GM12865 (cell line): ENCODE measurements at places on chromosomes 6 and 20.

DNA sequence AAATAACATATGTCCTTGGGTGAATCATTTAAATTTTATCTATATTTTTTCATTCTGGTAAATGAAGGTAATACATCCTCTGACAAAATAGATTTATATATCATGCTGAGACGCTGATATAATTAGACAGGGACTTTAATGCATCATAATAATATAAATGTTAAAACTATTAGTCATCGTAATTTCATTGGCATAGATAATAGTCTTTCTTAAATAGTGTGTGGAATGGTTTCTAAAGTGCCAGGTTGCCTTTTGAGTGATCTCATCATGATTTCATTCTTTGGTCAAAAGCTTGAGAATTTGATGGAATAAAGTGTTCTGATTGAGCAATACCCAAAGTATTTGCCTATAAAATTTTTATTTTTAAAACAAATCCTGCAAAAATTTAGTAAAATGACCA is 43.2 kb upstream of the BMP5 start:
- no peak for DNase-seq

DNA sequence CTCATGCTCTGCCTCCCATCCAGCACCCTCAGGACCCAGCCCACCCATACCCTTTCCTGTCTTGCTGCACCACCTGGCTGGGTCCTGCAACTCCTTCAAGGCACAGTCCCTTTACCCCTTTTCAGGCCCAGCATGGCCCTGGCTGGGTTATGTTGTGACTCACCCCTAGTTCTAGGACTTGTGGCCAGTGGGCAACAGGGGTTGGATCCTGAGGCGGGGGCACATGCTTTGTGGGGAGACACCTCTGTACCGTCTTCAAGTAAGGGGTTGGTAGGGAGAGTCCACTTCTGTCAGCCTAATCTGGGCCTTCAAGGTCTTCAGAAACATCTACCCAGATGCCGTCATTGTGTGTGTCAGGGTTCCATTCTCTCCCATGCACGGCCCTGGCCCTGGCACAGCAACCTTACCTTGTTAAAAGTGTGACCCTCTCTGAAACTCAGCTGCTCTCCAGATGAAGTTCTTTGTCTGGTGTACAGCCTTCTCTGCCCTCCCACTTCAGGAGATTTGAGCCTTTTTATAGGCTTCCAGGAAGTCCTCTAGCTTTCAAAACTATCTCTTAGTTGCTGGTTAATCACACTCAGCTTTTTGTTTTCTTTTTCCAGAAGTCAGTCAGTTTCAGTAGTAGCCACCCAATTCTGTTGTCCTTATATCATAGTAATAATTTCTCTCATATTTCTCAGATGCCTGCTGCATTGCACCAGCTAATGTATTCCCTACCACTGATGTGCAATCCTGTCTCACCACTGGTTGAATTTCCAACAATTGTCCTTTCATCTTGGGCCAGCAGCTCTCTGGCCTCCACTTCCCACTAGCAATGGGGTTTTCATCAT is 107.3 kb downstream of the NRN1 start:
- DNase-seq, result no peak

DNA sequence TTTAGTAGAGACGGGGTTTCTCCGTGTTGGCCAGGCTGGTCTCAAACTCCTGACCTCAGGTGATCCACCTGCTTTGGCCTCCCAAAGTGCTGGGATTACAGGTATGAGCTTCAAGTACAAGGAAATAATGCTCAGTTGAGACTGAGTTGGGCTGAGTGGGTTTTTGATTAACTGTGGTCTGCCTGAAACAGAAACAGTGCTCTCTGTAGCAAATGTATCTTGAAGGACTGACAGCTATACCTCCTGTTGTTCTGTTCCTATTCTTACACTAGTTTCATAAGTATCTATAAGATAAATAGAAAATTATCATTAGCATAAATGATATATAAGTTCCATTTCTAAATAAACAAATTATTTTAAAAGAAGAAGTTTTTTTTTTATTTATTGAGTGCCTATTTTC is 142.8 kb upstream of the PTPRK start:
- peak; percentile 10 for DNase-seq

DNA sequence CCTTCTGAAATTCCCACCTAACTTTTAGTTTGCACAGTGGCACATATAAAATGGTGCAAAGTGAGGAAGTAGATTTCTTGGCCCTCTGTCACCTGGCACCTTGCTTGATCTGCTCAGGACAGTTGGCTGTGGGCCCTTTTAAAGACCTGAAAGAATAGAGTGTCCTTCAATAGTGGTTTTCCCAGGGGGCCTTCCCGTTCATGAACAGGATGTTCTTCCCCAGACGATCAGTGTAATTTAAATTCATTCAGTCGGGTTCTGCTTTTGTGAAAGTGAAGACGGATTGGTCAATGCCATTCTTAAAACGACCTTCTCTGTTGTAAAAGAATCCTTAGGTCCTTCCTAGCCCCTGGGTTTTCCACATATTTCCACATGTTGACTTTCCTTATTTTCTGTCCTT is 178.5 kb downstream of the SASH1 start:
- no peak for DNase-seq

- peak; percentile 75 for DNase-seq
Measured at GRCh38 chr6:52162940-52163908, 23.0 kb upstream of the IL17A start.

DNA sequence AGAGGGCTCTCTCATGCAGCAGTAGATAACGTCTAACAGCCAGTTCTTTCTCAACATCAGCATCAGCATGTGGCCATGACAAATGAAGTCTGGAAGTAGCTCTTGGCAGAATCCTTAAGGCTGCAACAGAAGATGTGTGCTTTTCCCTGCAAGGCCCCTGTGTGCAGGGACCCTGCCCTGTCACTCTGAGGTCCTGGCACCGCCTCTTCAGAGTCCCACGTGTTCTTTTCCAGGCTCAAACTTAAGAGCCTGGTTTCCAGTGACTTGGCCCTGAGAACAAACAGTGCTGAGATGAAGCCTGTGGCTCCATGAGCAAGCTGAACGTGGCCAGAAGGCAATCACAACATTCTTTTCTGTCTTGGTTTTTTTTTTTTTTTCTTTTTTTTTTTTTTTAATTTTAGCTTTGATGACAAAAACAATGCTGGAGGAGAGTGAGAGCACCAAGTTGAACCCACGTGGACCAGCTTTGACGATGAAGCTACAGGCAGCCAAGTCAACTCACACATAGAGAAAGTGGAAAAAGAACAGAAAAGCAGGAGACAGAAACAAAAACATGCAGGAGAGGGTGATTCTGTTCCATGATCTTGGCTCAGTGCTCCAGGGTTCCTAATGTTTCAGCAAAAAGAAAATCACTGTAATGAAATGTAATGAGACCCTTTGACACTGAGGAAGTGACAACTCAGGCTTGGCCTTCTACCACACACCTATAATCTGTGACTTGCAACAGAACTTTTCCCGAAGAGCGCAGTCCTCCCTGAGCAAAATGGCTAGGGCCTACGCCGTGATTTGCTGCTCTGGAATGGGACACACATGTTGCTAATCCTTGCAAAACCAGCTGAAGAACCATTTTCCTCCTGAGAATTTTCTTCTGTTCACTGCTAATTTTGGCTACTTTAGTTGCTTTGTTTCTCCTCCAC is 86.1 kb downstream of the FOXC1 start:
- DNase-seq, result no peak

- no peak for DNase-seq
Measured at GRCh38 chr6:27312950-27313271, 838 bp upstream of the POM121L2 start.

DNA sequence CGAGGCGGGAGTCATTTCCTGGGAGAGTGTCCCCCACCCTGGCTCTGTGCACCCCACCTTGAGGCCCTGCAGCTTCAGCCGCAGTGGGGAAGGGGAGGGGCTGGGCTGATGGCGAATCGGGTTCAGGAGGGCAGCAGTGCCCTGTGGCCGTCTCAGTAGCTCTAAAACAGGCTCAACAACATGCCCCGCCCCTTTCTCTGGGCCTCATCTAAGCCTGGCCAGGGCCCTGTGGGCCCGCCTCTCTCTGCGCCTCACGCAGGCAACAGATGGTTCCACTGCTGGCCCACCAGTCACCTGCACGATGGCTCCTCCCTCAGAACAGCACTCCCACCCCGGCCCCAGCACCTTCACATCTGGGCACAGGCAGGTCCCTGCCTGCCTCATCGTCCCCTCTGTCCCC is 30.2 kb downstream of the CHRNA4 start:
- DNase-seq, result no peak

GRCh38 chr20:8624046-8624445 is 444.8 kb upstream of the PLCB4 start:
- no peak for DNase-seq

- DNase-seq, result no peak
Measured at GRCh38 chr20:48703107-48703506, 124.7 kb downstream of the PREX1 start.

DNA sequence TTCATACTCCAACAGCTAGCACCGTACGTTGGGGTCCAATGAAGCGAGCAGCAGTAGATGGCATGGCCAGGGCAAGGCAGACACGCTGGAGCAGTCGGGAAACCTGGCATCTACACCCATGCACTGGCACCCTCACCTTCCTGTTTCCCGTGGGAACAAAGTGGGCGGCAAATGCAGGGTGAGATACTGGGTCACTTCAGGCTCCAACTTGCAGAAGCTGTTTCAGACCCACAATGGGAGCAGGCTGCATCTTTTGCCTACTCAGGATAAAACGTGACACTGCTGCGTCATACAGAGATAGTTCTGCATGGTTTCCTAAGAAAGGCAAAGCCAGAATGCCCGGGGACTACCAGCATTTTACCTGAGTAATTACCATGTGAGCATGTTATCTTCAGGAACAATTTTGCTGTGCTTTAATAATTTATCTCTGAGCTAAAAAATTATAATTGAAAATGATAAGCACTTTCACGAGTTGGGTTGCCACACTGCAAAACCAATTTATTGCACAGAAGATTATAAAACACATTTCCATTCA is 10.9 kb upstream of the CD93 start:
- DNase-seq, result no peak

- DNase-seq, result no peak
Measured at GRCh38 chr20:52481443-52481842, 289.9 kb upstream of the ZFP64 start.

DNA sequence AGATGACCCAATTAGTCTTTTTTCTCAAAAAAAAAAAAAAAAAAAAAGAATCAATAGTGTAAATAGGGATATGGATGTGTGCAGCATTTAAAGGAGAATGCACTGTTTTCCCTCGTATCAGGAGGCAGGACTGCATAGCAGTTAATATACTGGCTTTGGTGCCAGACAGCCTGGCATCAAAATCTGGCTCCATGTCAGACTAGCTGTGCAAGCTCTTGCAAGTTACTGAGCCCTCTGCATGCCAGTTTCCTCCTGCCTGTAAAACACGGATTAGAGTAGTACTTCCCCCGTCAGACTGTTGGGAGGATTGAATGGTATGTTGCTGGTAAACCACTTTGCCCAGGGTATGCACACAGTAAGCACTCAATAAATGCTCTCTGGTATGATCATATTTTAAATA is 594.2 kb upstream of the CHD6 start:
- DNase-seq, result no peak

DNA sequence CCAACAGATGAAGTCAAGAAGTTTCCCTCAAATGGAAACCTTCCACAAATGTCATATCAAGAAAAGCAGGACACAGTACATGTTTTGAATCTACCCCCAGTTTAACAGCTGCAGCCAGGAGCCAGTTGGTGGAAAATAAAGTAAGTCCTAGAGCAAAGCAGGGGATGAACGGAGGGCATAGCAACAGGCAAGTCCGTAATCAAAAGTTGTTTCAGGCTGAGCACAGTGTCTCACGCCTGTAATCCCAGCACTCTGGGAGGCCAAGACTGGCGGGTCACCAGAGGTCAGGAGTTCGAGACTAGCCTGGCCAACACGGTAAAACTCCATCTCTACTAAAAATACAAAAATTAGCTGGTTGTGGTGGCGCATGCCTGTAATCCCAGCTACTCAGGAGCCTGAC is 2.4 kb upstream of the SALL4 start:
- DNase-seq, result no peak

GRCh38 chr20:50982363-50982762 is 23.7 kb downstream of the MOCS3 start:
- no peak for DNase-seq

DNA sequence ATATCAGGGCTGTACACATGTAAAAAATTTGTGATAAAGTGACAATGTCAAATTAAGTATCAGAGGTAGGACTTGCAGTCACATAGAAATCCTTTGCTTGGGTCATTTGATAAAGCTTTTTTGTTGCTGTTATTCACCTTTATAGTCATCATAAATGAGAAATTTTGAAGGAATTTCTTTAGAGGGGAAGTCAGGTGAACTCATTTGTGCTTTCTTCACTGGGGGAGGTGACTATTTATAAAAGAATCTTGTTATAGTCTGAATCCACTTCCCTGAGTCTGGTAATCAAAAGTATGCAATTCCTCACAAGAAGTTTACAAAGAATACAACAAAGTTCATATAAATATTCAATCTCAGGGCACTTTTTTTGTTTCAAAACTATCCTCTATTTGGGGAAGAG is 47.7 kb downstream of the FRK start:
- no peak for DNase-seq

GRCh38 chr20:8372824-8373380 is 240.8 kb downstream of the PLCB1 start:
- no peak for DNase-seq

GRCh38 chr6:7159790-7160525 is 52.2 kb downstream of the RREB1 start:
- DNase-seq, result no peak

GRCh38 chr6:112204350-112204706 is 50.0 kb downstream of the LAMA4 start:
- peak; percentile 1 for DNase-seq

- DNase-seq, result peak; percentile 86
Measured at GRCh38 chr20:20207872-20208271, 155.5 kb downstream of the CFAP61 start.

GRCh38 chr20:25249198-25249931 is 1.5 kb downstream of the PYGB start:
- DNase-seq, result no peak

DNA sequence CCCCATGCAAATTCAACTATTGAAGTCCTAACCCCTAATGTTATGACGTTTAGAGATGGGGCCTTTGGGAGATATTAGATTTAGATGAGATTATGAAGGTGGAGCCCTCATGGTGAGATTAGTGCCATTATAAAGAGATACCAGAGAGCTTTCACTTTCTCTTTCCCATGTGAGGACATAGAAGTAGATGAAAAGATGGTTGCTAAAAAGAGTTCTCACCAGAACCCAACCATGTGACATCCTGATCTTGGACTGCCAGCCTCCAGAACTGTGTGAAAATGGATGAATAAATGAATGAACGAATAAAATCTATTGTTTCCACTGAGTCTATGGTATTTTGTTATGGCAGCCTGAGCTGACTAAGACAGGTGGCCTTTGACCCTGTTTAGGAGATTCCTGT is 50.6 kb upstream of the FBXO30 start:
- peak; percentile 51 for DNase-seq
